ENCODE measurements at places on chromosomes 4 and X. TPM values are rescaled to one million over a fixed set of nuclear protein-coding genes. Genes with fewer than 3 reads are reported as not detected.

The PAGE4 gene
- total RNA-seq: not detected

The MAGEA2 gene
- not detected for total RNA-seq

GRCh38 chrX:121781991-121782390 is 734.6 kb downstream of the GLUD2 start:
- no peak overlapping the region for H3K27ac ChIP-seq
- no peaks in the 10 kb centered on the region for H3K27me3 ChIP-seq
- no peaks in the 10 kb centered on the region for H3K36me3 ChIP-seq
- no peaks in the 10 kb centered on the region for H3K4me1 ChIP-seq
- no peak overlapping the region for H3K4me3 ChIP-seq
- DNase-seq: no peak

The ARMCX1 gene
- 0.08 TPM for total RNA-seq

DNA sequence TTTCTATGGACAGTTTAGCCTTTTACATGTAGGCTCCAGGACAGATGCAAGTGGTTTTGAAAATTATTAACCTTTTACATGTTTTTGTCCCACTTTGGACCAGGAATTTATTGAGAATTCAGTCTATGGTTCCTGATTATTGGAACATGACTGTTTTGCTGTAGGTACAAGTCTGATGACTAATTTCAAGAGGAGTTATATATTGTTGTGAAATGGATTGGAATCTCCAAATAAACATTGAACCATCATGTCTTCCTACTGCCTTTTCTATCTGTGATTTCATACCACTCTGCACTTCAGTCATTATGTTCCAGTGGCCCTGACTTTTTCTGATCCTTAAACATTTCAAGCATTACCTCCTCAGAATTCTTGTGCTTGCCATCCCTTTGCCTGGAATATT is 35.9 kb downstream of the TBC1D19 start:
- H3K4me1 ChIP-seq: no peaks in the 10 kb centered on the region
- DNase-seq: no peak
- no peaks in the 10 kb centered on the region for H3K27me3 ChIP-seq
- no peaks in the 10 kb centered on the region for H3K36me3 ChIP-seq
- H3K4me3 ChIP-seq: no peak overlapping the region

- no peak overlapping the region for H3K27ac ChIP-seq
- no peak for DNase-seq
- H3K4me1 ChIP-seq: no peaks in the 10 kb centered on the region
- no peak overlapping the region for H3K4me3 ChIP-seq
- H3K36me3 ChIP-seq: no peaks in the 10 kb centered on the region
Measured at GRCh38 chrX:150856101-150856500, 42.4 kb downstream of the CD99L2 start.

DNA sequence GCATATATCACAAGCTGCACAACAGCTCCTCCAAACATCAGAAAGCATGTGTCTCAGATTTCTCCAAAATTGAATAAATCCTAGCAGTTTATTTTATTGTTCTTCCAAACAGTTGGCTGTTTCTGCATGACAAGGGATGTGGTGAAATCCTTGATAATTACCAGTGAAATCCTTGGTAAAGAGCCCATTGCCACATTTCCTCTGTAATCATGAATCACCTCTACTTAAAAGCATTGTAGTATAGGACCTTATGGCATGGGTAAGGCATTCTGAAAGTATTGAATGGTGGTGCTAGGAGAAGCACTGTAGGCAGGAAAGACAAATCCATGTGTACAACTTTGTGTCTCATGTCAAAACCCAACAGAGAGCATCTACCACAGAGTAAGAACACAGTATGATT is 135.8 kb upstream of the NDST3 start:
- no peaks in the 10 kb centered on the region for H3K27me3 ChIP-seq
- H3K4me3 ChIP-seq: no peak overlapping the region
- H3K4me1 ChIP-seq: no peaks in the 10 kb centered on the region
- H3K36me3 ChIP-seq: no peaks in the 10 kb centered on the region
- DNase-seq: no peak

- H3K36me3 ChIP-seq: no peaks in the 10 kb centered on the region
- no peak for DNase-seq
- H3K27me3 ChIP-seq: no peaks in the 10 kb centered on the region
- H3K4me3 ChIP-seq: no peak overlapping the region
- H3K27ac ChIP-seq: no peak overlapping the region
Measured at GRCh38 chr4:79847411-79847810, 225.6 kb downstream of the ANTXR2 start.

DNA sequence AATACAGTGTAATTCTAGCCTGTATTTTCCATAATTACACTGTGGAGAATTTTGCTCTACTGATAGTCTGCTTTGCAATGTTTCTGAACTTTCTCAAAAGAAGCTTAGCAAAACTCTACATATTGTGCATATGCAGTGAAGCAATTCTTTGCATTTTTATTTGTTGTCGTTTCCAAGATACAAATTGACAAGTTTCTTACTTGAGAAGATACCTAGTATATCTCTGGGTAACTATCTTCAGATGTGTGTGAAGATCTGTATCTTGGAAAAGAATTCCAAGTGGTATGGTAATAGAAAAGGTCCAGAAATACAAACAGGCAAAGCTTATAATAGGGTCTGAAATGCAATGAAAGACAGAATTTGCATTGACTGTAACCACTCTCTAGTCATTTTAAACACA is 1119.8 kb upstream of the INTU start:
- H3K27me3 ChIP-seq: no peaks in the 10 kb centered on the region
- no peaks in the 10 kb centered on the region for H3K36me3 ChIP-seq
- no peaks in the 10 kb centered on the region for H3K4me1 ChIP-seq
- no peak overlapping the region for H3K4me3 ChIP-seq
- H3K27ac ChIP-seq: no peak overlapping the region
- DNase-seq: no peak

The ENPEP gene
- not detected for total RNA-seq

DNA sequence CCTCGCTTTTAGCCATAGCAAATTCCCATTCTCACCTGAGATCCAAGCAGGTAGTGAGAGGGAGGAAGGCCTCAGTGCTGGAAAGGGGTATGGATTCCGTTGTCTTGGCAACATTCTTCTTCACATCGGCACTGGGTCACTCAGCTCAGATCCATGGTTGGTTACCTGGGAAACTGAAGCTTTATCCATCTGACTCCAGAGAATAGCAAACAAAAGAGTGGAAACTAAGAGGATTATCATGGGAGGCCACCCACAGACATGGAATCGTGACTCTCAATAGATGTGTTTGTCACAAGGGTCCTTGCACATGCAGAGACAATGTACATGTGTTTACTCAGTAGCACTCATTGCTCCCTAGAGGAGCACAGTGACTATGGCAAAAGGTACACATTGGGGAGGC is 81.0 kb downstream of the MAGED4 start:
- no peak for DNase-seq
- H3K27ac ChIP-seq: no peak overlapping the region
- no peaks in the 10 kb centered on the region for H3K4me1 ChIP-seq

DNA sequence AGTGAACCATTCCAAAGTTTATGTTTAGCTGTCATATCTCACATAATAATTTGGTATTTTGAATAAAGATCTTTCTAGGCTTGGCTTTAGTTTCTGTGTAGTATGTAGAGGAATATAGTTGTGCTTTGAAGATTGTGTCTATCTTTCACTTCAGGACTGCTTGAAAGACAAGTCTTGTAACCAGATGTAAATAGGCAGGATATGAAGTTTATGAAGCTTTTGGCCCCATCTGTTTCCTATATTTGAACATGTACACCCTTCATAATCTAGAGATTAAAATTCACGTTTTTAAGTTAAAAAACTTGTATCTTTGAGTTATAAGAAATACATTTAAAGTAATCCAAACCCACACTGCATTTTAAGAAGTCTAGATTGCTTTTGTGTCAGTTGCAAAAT is 11.7 kb upstream of the FREM3 start:
- no peak overlapping the region for H3K27ac ChIP-seq
- H3K27me3 ChIP-seq: no peaks in the 10 kb centered on the region
- no peak for DNase-seq
- H3K4me3 ChIP-seq: no peak overlapping the region

GRCh38 chrX:46850771-46851170 is 13.9 kb downstream of the RP2 start:
- no peaks in the 10 kb centered on the region for H3K4me1 ChIP-seq
- no peaks in the 10 kb centered on the region for H3K27me3 ChIP-seq
- no peak overlapping the region for H3K27ac ChIP-seq

The NUDT11 gene
- total RNA-seq: not detected

The GYG2 gene
- 0.05 TPM for total RNA-seq

- H3K4me1 ChIP-seq: no peaks in the 10 kb centered on the region
- H3K27ac ChIP-seq: no peak overlapping the region
- no peaks in the 10 kb centered on the region for H3K36me3 ChIP-seq
- no peak overlapping the region for H3K4me3 ChIP-seq
Measured at GRCh38 chrX:110806145-110806544, 10.5 kb upstream of the CHRDL1 start.

GRCh38 chrX:10031746-10032145 is 64.6 kb downstream of the CLDN34 start:
- no peak overlapping the region for H3K4me3 ChIP-seq
- no peaks in the 10 kb centered on the region for H3K36me3 ChIP-seq
- no peak for DNase-seq
- no peaks in the 10 kb centered on the region for H3K27me3 ChIP-seq

- no peak for DNase-seq
- no peak overlapping the region for H3K27ac ChIP-seq
- no peaks in the 10 kb centered on the region for H3K27me3 ChIP-seq
- H3K4me3 ChIP-seq: no peak overlapping the region
- H3K36me3 ChIP-seq: no peaks in the 10 kb centered on the region
- H3K4me1 ChIP-seq: no peaks in the 10 kb centered on the region
Measured at GRCh38 chr4:32199639-32200038, 1479.5 kb downstream of the PCDH7 start.

- DNase-seq: no peak
- no peaks in the 10 kb centered on the region for H3K27me3 ChIP-seq
- H3K27ac ChIP-seq: no peak overlapping the region
- no peaks in the 10 kb centered on the region for H3K4me1 ChIP-seq
- H3K36me3 ChIP-seq: no peaks in the 10 kb centered on the region
- no peak overlapping the region for H3K4me3 ChIP-seq
Measured at GRCh38 chrX:110302975-110303374, 14.9 kb downstream of the AMMECR1 start.

The GPRIN3 gene
- total RNA-seq: 0.03 TPM

- H3K36me3 ChIP-seq: no peaks in the 10 kb centered on the region
- no peaks in the 10 kb centered on the region for H3K27me3 ChIP-seq
- H3K4me3 ChIP-seq: no peak overlapping the region
- DNase-seq: no peak
Measured at GRCh38 chr4:128591482-128591881, 218.0 kb upstream of the JADE1 start.

- DNase-seq: no peak
- H3K4me1 ChIP-seq: peaks cover 4% of the 10 kb centered on the region
Measured at GRCh38 chr4:75729836-75730235, 5.5 kb downstream of the USO1 start.

The FAM47A gene
- not detected for total RNA-seq

GRCh38 chr4:32136081-32136787 is 1416.1 kb downstream of the PCDH7 start:
- H3K36me3 ChIP-seq: no peaks in the 10 kb centered on the region
- H3K27ac ChIP-seq: no peak overlapping the region
- no peak for DNase-seq
- no peaks in the 10 kb centered on the region for H3K4me1 ChIP-seq

The MTNR1A gene
- total RNA-seq: not detected
